ENCODE measurements at places on chromosomes 2 and 18.

- no peak for ATAC-seq
These were observed 148.6 kb downstream of the GALNT1 start for GRCh38 chr18:35729991-35730668.

- ATAC-seq, result no peak
These were observed 2.8 kb upstream of the INPP4A start for GRCh38 chr2:98441706-98442450.

- ATAC-seq, result no peak
These were observed 26.4 kb upstream of the ATRAID start for GRCh38 chr2:27185331-27186026.

GRCh38 chr2:226524381-226524843 lies 275.2 kb downstream of the IRS1 start:
- ATAC-seq, result no peak

GRCh38 chr2:190840569-190841172 lies 40.0 kb upstream of the GLS start:
- no peak for ATAC-seq

GRCh38 chr2:15732341-15733077 lies 140.8 kb downstream of the DDX1 start:
- no peak for ATAC-seq

- ATAC-seq, result no peak
These were observed 13.4 kb upstream of the EVA1A start for GRCh38 chr2:75574106-75574505.

GRCh38 chr18:68972176-68972575 lies 174.3 kb downstream of the CCDC102B start:
- no peak for ATAC-seq

DNA sequence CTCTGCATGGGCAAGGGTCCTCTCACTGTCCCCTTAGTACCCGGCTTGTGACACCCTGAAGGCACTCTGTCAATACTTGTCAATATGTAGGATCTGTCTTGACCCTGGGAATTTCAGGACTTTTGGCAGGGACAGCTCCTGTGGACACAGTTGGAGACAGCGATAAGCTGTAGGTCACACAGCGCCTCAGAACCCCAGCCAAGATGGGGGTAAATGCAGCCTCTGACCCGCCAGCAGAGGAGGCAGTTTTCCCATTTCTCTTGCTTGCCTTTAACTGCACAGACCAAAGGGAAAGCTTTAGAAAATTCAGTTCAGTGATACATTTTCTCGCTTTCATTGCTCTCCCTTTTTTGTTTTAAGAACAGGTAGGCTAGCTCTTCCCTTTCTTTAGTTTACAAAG lies 54.8 kb upstream of the KLHL29 start:
- no peak for ATAC-seq

DNA sequence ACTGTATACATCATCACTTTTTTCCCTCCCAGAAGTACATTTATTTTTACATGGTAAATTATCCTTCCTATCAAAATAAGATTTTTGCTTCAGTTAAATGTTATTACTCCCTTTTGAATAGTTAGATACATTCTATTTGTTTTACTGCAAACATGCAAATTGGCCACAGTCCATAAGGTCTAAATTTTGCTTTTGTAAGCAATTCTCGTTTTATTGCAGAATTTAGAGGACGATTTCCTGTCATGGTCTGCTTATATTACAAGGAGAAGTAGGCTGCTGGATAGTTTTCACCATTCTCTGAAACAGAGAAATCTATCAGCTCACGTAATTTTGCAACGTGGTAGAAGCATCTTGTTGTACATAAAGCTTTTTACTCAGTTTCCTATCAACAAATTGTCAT lies 1632.5 kb downstream of the LRP1B start:
- no peak for ATAC-seq

- ATAC-seq, result peak; percentile 51
These were observed 22.2 kb downstream of the FAM110C start for GRCh38 chr2:24107-24506.

GRCh38 chr2:31299547-31299946 lies 65.6 kb downstream of the EHD3 start:
- ATAC-seq, result no peak

DNA sequence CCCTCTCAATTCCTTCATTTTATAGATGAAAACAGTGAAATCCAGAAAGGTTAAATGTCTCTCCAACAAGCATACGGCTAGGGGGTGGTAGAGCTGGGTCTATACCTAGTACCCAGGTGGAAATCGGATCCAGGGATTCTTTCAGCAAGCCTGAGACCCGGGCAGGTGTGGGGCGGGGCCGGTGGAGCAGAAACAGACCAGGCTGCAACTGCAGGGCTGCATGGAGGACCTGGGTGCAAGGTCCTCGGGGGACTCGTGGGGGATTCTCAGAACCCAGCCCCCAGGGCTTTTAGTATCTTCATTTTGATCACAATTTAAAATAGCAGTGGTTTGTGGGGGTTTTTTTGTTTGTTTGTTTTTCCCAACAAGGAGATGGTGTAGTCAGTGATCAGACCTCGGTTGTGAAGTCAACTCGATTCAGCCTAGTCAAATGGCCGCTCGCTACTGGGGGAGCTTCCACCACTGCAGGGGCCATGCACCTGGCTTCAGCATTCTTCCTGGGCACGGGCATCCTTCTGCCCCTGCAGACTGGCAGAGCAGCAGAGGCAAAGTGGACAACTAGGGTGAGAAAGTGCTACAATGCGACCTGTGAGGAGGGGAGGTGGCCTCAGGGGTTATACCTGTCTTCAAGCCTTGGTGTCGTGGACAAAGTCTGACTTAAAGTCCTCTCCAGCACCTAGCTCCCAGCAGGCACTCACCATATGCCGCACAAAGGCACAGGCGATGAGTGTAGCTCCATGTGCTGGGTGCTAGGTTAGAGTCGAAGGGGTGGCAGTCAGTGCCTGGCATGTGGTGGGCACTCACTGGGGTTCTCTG lies 46.3 kb downstream of the GORASP2 start:
- no peak for ATAC-seq
